ENCODE measurements at places on chromosomes 13 and 19.

- no peak for DNase-seq
Observed at GRCh38 chr13:43364210-43365038, 341.0 kb downstream of the DNAJC15 start.

DNA sequence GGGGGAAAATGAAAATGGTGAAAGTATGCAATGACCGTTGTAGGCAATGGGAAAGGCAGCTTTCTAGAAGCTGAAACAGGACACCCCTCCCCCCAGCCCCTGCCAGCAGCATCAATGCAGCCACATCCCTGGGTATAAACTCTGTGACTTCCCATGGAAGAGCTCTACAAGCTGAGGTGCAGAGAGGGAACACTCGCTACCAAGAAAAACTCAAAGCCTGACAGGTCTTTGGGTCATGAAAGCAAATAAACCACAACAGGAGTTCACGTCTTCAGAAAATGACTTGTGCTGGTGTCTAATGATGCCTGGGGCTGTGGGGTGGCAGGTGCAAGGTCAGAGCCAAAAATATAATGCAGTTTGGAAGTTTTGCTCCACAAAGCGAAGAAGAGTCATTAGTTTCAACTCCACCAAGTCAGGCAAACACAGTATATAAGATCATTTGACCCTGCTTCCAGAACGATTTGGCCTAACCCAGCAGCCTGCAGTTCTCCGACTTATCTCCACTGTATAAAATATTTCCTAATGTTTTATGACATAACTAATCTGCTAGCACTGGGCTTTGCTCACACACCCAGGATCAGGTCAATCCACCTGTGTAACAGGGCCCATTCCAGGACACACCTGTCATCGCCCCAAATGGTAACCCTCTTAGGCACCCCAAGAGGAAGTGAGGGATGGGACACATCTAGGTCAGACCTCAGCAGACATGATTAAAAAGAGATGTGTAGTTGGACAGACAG lies 102.1 kb downstream of the IRS2 start:
- DNase-seq: no peak

DNA sequence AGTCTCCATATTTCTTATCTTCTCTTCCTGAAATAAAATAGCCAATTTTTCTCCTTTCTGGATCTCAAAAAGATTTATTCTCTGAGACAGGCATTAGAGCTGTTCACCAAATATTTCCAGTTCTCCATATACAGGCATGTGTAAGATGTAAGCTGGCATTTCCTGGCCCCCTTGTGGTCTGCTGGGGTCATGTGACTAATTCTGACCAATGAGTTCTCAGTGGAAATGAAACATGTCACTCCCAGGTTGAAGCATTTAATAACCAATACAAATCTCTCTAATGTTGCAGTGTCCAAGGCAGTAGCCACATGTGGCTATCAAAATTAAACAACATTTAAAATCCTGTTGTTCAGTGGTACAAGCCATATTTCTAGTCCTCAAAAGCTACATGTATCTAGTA lies 14.8 kb upstream of the CACNA1A start:
- DNase-seq: no peak

DNA sequence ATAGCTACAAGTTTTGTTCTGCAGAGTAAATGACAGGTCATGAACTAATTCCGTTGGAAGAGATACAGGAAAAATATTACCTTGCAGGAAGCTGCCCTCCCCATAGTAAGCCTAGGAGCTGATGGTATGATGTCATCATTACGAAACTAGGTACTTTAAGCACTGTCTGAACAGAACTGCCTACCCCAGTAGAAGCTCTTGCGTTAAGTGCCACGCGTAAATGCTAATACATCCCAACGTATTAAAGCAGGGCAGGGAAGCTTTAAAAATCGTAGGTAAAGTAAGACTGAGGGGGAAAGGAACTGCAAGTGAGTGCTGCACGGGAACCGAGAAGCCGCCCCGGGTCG lies 572 bp downstream of the UGGT2 start:
- peak; percentile 72 for DNase-seq

DNA sequence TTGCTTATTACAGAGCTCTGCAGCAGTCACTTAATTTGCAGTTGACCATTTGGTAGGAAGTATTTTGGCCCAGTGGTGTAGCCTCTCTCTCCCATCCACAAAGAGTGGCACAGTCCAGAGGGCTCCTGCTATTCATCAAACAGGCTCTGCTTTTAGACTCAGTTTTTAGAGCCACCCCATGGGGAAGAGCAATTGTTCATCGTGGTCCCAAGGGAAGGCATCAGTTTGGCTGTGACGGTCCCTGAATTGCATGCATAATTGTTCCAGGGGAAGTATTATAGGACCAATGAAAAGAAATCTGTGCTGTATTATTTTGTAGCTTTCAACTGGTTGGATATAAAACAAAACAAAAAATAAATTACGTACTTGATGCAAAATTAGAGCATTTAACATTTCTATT lies 799.0 kb downstream of the DACH1 start:
- DNase-seq: no peak

GRCh38 chr13:94395860-94396259 lies 83.6 kb downstream of the DCT start:
- DNase-seq: no peak

DNA sequence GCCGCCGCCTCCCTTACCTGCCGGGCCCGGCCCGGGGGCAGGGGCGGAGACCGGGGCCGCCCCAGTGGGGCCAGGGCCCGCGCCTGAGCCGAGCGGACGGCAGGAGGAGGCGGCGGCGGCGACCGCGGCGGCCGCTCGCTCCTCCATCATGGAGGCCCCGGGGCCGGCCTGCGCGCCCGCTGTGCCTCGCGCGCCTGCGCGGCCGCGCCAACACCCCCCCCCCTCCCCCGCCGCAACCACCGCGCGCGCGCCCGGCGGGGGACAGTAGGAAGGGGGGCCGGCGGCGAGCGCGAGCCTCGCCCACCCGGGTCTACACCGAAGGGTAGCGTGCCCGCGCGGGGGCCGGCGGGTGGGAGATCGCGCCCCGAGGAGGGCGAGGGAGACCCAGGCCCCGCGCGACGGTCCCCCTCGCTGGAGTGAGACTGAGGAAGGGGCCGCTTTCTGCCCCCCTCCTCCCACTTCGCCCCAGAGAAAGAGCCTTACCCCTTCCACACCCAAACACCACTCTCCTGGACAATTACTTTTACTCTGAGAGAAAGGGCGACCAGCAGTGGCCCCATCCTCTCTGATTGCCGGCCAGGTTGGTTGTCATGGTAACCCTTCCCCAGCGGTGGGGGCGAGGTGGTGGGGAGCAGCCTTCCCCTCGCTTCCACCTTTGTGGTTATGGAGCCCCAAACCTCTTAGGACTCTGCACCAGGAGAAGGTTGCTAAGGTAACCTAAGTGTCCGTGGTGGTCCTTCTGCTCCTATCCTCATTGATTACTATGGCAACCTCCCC lies at the start of gene STRN4:
STRN4 (minus strand) TSS at position 170 of the 777 bp plus-strand sequence; CDS start at position 150, 20 bp downstream.
- DNase-seq: peak; percentile 56

- DNase-seq: peak; percentile 83
Observed at GRCh38 chr19:16142032-16142580, 1.4 kb upstream of the HSH2D start.

DNA sequence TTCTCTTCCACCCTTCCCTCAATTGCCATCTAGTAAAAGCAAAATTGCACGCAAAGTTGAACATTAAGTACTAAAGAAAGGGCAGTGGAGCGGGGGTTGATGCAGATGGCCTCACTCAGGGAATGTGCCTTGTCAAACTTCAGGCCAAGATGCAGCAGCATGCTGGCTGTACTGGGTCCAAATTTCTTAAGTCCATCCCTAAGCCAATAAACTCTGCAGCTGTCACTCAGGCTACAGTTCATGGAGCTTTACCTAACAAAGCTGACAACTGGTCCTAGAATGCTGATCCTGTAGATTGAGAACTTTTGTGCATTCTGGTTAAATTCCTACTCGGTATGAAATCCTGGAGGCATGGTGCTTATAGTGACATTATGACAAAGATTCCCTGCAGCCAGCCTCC lies 88.4 kb downstream of the FOXO1 start:
- no peak for DNase-seq
